ENCODE measurements at places on chromosomes 3 and 15.

GRCh38 chr15:74835312-74835823 is 7.6 kb downstream of the ULK3 start:
- no peak for DNase-seq

DNA sequence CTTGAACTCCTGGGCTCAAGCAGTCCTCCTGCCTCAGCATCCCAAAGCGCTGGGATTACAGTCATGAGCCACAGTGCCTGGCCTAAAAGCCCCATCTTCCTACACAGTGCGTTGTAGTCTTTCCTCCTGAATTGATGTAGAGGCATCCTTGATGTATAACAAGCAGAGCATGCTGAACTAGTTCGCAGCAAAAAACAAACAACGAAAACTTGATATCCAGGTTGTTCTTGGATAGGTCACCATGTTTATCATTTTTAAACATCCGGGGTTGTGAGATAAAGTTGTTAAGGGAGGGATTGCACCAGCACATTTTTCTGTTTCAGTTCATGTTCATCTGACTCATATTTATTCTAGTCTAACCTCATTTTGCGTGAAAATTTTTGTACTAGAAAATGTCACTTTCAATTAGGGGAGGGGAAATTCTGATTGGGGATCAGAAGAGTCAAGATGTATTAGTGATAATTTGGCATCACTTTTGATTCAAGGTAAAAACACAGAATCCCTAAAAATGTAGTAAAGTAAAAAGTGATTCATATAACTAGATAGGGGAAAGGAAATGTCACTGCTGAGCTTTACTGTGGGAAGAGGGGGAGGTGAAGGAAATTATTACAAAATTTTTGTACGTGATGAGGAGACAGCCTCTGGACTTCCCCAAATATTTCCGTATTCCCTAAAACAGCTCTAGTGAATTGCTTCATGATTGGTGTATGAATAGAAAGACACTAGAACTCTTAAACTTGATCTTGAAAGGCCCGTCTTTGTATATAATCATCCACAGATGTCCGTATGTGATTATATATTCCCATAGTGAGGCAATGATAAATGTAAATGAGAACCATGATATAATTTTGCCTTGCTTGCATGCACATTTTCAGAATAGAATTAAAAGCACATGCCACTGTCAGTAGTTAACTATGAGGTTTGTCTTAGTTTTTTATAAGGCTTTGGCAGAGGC is 22.9 kb downstream of the RAB8B start:
- DNase-seq, result no peak

- no peak for DNase-seq
Observed at GRCh38 chr15:92877416-92877815, 22.7 kb upstream of the CHD2 start.

- DNase-seq, result no peak
Observed at GRCh38 chr15:50543556-50543955, 2.9 kb downstream of the USP50 start.

DNA sequence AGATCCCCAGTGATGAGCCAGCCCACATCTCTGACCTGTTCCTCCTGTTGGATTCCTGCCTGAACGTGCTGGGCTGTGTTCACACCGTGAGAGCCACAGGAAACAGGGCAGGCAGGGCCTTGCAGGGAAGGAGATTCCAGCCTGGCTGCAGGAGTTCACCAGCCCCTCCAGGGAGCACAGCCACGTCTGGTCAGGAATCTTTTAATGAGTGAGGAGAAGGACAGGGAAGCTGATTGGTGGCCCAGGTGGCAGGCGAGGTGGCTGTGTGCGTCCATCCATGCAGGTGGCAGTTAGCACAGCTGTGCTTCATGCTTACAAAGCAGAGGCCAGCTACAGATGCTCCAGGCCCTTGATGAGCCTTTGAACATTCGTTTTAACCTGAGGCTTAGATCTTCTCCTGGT is 10.5 kb downstream of the LRRK1 start:
- DNase-seq, result no peak

DNA sequence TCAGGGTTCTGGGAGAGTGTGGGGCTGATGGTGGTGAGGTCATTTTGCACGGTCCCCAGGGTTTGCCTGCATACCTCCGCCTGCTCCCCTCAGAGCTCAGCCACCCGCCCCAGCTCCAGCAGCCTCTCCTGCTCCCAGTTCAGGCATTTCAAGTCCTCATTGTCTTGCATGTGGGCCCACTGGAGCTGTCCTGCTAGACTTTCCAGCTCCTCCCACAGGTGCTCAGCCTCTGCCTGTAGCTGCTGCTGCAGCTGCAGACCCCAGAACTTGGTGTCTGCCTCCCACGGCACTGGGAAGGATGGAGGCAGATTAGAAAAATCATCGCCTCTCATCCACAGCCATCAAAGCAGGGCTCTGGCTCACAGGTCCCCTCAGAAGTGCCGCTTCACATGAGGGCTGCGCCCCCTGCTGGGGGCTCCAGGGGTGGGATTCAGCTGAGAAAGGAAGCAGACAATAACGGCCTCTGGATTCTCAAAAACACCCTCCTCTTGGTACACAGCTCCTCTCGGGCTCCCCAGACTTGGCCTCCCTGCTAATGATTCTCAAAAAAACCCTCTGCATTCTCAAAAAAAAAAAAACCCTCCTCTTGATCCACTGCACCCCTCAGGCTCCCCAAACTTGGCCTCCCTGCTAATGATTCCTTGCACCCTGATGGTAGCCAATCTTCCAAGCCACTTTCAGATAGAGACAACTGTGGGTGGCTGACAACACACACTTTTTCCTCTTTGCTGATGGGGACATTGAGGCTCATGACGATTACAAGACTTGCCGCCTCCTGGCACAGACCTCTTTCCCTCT is 89.3 kb upstream of the C2CD4B start:
- peak; percentile 4 for DNase-seq

GRCh38 chr3:138717348-138717747 is 108.8 kb downstream of the FAIM start:
- no peak for DNase-seq

DNA sequence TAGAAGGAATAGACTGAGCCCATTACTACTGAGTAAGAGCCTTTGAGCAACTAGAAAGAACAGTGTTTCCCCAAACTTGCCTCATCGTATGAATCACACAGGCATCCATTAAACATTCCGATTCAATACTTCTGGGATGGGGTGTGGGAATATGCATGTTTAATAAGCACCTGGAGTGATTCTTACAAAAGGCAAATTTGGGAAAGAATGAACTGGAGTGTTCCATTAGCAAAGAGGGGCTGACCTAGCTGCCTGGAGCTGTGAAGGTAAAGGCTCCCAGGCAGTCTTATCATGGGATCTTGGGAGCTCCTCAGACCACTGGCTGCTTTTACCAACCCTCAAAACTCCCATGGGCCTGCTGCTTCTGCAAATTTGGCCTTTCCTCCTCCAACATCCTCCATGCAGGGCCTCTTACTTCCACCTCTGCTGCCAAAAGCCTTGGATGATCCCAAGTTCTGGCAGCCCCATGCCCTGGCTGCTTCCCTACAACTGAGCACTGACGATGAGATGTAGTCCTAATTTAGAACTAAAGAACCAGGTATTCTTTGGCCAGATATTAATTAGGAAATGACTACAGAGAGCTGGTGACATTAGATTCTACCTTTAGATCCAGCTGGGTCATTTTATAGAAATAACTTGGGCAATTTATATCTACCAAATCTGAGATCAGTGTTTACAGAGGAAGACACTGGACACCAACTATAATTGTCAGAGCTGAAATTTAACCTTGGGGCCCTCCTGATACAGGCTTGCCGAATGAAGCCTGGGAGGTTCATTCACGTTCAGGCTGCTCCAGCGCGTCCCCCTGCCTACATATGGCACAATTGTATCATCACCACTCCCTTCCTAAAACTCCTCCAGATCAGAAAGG is 11.2 kb upstream of the HOMER2 start:
- no peak for DNase-seq

GRCh38 chr15:86905625-86906256 is 826.1 kb downstream of the AGBL1 start:
- DNase-seq, result no peak

- DNase-seq, result no peak
Observed at GRCh38 chr3:31390466-31390865, 142.3 kb upstream of the STT3B start.

- no peak for DNase-seq
Observed at GRCh38 chr15:76517910-76518309, 181.3 kb downstream of the ISL2 start.

- DNase-seq, result no peak
Observed at GRCh38 chr3:64185436-64185835, 39.8 kb downstream of the PRICKLE2 start.

GRCh38 chr15:68880382-68880781 is 49.9 kb upstream of the SPESP1 start:
- no peak for DNase-seq

GRCh38 chr3:192501401-192501800 is 225.9 kb downstream of the FGF12 start:
- DNase-seq, result no peak

- no peak for DNase-seq
Observed at GRCh38 chr3:60301142-60301541, 950.1 kb downstream of the FHIT start.

DNA sequence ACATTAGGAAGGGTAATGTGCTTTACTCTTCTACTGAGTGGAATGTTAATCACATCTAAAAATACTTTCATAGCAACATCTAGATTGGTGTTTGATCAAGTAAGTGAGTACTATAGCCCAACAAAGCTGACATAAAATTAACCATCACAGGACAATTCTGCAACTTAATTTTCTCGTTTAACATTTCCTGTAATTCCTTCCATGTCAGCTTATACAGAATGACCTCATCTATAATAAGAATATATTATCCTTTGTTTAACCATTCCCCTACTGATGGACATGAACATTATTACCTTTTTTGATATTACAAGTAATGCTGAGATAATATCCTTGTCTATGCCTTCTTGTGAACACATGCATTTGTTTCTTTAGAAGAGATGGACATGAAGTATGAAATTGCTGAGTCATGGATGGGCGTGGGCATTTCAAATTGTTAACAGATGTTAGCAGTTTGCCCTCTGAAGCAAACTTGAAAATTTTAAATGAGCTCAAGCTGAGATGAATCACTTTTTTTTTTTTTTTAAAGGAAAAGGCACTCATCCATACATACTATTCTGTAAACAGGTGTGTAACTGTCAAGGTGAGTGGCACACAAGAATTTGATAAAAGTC is 85.1 kb downstream of the OXNAD1 start:
- DNase-seq, result peak; percentile 9

DNA sequence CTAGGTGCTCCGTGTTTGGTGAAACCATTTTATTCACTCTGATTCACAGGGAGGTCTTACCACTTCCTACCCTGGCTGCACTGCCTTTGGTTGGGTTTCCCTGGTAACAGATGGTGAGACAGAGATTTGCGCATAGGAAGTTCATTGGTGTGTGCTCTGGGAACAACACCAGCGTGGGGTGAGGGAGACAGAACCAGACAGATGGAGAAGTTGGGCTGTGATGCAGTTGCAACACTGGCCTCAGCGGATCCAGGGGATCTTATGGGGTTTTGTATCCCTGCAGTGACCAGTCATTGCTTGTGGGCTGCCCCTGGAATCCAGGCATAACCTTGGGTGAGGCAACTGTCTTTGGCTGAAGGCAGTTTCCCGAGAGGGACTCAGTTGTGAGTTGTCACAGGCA is 12.5 kb upstream of the IL16 start:
- no peak for DNase-seq
